Activated CD4-positive, alpha-beta memory T cell treated with anti-CD3 and anti-CD28 coated beads for 36 hours (primary cell): ENCODE measurements at places on chromosomes 2 and 18. TPM values are rescaled to one million over a fixed set of nuclear protein-coding genes. Genes with fewer than 3 reads are reported as not detected.
A peak's percentile ranks its signal among the peaks of the same experiment; 100 is the strongest.

DNA sequence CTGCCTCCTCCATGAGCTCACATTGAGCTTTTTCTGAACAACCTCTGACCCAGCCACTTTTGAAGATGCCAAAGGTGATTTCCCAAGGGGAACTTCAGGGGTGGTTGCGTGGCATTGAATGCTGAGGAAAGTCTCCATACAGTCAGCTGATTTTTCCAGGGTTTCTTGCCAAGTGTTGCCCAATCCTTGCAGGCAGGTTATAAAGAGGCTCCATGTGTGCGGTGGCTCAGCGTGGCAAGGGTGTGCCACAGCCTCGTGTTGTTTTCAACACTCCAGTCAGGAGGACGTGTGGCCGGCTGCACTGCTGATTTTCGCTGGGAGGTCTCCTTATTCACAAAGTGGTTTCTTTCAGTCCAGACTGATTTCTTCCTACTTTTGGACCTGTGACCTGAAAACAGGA lies 81.4 kb upstream of the GATA6 start:
- H3K27ac ChIP-seq = no peak overlapping the region
- H3K4me3 ChIP-seq = no peak overlapping the region
- H3K4me1 ChIP-seq = no peaks in the 10 kb centered on the region
- no peaks in the 10 kb centered on the region for H3K36me3 ChIP-seq
- no peak for DNase-seq
- peaks cover 6% of the 10 kb centered on the region for H3K27me3 ChIP-seq

GRCh38 chr2:59935005-59935404 lies 618.4 kb downstream of the BCL11A start:
- H3K4me3 ChIP-seq = no peak overlapping the region
- no peaks in the 10 kb centered on the region for H3K4me1 ChIP-seq
- no peaks in the 10 kb centered on the region for H3K27me3 ChIP-seq
- H3K27ac ChIP-seq = no peak overlapping the region
- no peak for DNase-seq

DNA sequence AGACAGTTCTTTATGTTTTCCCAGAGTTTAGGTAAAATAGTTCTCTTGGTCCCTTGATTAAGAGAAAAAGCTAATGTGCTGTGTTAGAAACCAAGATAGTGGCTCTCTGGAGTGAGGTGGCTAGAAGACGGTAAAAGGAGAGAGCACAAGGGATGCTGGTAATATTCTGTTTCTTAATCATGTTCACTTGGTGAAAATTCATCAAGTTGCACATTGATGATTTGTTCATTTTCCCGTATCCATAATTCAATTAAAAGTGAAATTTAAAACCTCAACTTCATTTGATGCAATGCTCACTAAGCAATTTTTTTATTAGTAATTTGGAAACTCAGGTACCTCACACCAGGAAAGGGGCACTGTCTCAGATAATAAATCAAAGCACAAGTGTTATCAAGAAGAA lies 113.8 kb downstream of the NBAS start:
- H3K27ac ChIP-seq = no peak overlapping the region
- peaks cover 29% of the 10 kb centered on the region for H3K36me3 ChIP-seq
- no peak for DNase-seq
- no peaks in the 10 kb centered on the region for H3K27me3 ChIP-seq
- H3K4me1 ChIP-seq = no peaks in the 10 kb centered on the region
- no peak overlapping the region for H3K4me3 ChIP-seq

DNA sequence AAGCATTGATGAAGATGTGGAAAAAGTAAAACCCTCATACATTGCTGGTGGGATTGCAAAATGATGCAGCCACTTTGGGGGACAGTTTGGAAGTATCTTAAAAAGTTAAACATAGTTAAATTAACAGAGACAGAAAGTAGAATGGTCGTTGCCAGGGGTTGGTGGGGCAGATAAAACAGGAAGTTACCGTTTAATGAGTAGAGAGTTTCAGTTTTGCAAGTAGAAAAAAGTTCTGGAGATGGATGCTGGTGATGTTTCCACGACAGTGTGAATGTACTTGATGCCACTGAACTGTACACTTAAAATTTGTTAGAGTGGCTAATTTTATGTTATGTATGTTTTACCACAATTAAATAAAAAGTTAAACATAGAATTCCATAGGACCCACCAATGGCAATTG lies 44.5 kb upstream of the EGR4 start:
- H3K36me3 ChIP-seq = peaks cover 4% of the 10 kb centered on the region
- no peak for DNase-seq
- H3K27ac ChIP-seq = no peak overlapping the region
- no peaks in the 10 kb centered on the region for H3K4me1 ChIP-seq
- H3K27me3 ChIP-seq = no peaks in the 10 kb centered on the region

DNA sequence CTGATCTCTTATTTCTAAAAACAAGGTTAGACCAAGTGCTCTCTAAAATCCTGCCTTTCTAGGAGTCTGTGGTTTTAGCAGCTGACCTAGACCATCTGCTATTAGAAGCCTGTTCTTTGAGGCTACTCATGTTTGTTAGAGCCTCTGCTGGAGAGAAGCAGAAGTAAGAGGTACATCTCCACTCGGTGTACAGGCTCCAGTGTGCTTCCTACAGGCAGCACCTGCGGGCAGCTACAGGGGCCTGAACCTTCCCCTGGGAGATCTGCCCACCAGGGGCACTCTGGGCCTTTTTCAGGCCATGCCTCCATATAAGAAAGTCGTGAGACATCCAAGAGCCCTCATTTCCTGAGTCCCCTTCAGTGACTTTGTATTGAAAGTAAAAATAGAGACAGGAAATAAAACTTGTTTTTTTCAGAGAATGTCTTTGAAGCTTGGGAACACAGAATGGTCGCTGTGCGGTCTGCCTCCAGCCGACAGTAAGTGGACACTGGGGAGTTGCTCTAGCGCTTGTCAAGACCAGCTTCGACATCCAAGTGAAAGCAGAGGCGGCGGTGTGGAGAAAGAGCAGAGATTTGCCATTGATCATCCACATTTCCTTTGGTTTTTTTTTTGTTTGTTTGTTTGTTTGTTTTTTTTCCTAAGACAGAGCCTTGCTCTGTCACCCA lies 31.7 kb downstream of the ONECUT2 start:
- no peaks in the 10 kb centered on the region for H3K36me3 ChIP-seq
- DNase-seq = no peak
- H3K4me1 ChIP-seq = no peaks in the 10 kb centered on the region
- no peak overlapping the region for H3K27ac ChIP-seq
- H3K27me3 ChIP-seq = peaks cover 19% of the 10 kb centered on the region
- H3K4me3 ChIP-seq = no peak overlapping the region

Gene ADAM17
- total RNA-seq = 24.0 TPM

- H3K27ac ChIP-seq = no peak overlapping the region
- H3K36me3 ChIP-seq = no peaks in the 10 kb centered on the region
- DNase-seq = no peak
- H3K4me3 ChIP-seq = no peak overlapping the region
- H3K4me1 ChIP-seq = no peaks in the 10 kb centered on the region
These were observed 26.2 kb upstream of the GALNT3 start for GRCh38 chr2:165820296-165820695.

DNA sequence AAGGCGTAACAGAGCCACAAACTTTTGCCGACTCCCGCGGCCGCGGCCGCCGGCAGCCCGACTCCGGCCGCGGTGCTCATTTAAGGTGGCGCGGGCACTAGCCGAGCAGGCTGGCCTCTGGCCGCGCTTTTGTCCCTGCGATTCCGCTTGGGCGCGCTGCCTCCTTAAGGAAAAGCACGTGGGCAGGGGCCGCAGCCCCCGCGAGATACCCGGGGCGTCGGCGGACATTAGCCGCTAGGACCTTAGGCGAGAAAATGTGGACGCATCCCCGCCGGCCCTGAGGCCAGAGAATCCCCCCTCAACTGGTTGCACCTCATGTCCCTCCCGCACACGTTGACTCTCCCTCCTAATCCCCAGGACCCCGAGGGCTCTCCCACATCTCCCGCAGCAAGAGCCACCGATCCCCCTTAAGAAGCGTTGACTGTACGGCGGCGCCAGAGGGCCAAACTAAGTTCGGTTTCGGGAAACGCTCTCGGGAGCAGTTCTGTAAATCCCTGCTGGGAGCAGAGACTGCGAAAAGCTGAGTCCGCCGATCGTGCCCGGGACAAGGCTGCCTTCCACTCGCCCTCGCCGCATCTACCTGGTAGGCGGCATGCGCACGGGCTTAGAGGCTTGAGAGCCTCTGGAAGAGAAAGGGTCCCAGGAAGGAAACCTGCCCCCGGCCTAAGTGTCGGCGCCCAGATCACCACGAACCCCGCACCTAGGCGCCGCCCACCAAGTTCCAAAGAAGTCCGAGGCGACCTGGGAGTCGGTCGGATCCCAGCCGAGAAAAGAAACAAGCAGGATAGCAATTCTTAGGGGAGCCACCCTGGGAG lies 1.8 kb upstream of the SATB2 start:
- H3K4me1 ChIP-seq = peaks cover 30% of the 10 kb centered on the region
- DNase-seq = peak; percentile 77
- peak overlapping the region; percentile 80 for H3K4me3 ChIP-seq
- H3K36me3 ChIP-seq = peaks cover 2% of the 10 kb centered on the region
- peaks cover 59% of the 10 kb centered on the region for H3K27me3 ChIP-seq

- H3K27ac ChIP-seq = no peak overlapping the region
- no peak overlapping the region for H3K4me3 ChIP-seq
- no peaks in the 10 kb centered on the region for H3K27me3 ChIP-seq
- peaks cover 5% of the 10 kb centered on the region for H3K4me1 ChIP-seq
- no peak for DNase-seq
These were observed 85.7 kb upstream of the FRZB start for GRCh38 chr2:182951948-182952663.

DNA sequence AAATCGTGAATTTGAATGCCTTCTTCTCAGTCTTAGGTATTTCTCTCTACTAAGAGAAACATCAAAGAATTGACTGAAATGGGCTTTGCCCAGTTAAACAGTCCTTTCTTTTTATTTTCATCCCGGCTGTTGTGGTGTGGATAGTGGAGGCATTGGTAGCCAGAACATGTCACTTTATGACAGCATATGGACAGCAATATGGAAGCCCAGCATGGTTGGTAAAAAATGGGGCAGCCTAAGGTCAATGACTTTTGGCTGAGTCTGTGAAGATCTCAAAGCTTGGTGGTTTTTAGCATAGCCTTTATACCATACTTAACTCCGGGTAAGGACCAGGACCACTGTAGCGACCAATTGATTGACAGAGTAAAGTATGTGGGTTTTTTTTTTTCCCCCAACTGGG lies 3.2 kb downstream of the CERS6 start:
- no peak overlapping the region for H3K4me3 ChIP-seq
- no peaks in the 10 kb centered on the region for H3K36me3 ChIP-seq
- H3K4me1 ChIP-seq = peaks cover 33% of the 10 kb centered on the region
- no peak overlapping the region for H3K27ac ChIP-seq

Gene INPP4A
- 42.0 TPM for total RNA-seq

Gene RTTN
- 28.9 TPM for total RNA-seq

DNA sequence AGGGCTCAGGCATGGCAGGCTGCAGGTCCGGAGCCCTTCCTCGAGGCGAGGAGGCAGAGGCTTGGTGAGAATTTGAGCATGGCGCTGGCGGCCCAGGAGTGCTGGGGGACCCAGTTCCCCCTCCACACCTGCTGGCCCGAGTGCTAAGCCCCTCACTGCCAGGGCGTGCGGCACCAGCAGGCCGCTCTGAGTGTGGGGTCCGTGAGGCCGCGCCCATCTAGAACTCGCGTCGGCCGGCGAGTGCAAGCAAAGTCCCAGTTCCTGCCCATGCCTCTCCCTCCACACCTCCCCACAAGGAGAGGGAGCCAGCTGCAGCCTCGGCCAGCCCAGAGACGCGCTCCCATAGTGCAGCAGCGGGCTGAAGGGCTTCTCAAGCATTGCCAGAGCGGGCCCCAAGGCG lies 233.0 kb downstream of the PIEZO2 start:
- H3K4me3 ChIP-seq = no peak overlapping the region
- no peak overlapping the region for H3K27ac ChIP-seq
- H3K36me3 ChIP-seq = no peaks in the 10 kb centered on the region
- DNase-seq = no peak
- no peaks in the 10 kb centered on the region for H3K27me3 ChIP-seq

Gene RRM2
- total RNA-seq = 528 TPM

GRCh38 chr2:189608170-189608569 lies 27.6 kb upstream of the SLC40A1 start:
- H3K4me1 ChIP-seq = no peaks in the 10 kb centered on the region
- no peak overlapping the region for H3K4me3 ChIP-seq
- peaks cover 4% of the 10 kb centered on the region for H3K27me3 ChIP-seq
- no peak for DNase-seq
- no peak overlapping the region for H3K27ac ChIP-seq

- no peaks in the 10 kb centered on the region for H3K27me3 ChIP-seq
- H3K27ac ChIP-seq = no peak overlapping the region
- H3K36me3 ChIP-seq = peaks cover 69% of the 10 kb centered on the region
- H3K4me1 ChIP-seq = peaks cover 26% of the 10 kb centered on the region
These were observed 3.2 kb upstream of the NEMP2 start for GRCh38 chr2:190537765-190538164.

GRCh38 chr2:46471-47345 lies at the start of gene FAM110C:
Gene FAM110C, minus strand, starts transcription at chr2:46505. Its CDS starts 120 bp downstream, at chr2:46385.
- H3K4me3 ChIP-seq = peak within 1 kb of the TSS; percentile 72
- H3K27me3 ChIP-seq = peaks cover 32% of the 10 kb centered on the region
- peaks cover 23% of the 10 kb centered on the region for H3K4me1 ChIP-seq

Gene VAMP5
- total RNA-seq = 49.7 TPM

DNA sequence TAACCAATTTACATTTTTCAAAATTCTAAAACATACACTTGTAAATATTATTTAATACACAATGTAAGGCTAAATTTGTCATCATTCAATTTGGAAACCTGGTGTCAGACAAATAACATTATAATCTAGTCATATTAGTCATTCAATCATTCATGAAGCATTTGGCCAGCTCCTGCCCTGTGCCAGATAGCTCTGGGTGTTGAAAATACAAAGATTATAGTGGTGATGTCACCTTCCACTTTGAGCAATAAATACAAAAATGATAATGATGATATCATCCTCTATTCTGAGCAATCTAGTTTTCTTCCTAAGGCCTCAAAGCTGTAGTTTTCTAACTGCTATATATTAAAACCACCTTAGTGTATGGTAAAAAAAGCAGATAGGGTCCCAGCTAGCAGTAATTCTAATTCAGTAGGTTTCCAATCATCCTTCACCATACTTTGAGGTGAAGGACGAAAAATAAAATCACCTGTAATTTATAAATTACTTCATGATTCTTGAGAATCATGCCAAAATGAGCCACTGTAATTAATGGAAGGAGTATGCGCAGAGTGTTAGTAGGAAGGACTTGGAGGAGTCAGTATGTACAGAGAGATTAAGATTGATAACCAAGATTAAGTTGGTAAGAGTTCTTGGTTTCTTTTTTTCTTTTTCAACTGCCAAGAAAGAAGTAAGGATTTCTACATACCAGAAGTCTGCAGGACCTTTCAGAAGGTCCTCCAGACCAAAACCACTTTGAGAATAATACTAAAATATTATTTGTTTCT lies 23.2 kb downstream of the MEMO1 start:
- no peak overlapping the region for H3K4me3 ChIP-seq
- H3K4me1 ChIP-seq = peaks cover 32% of the 10 kb centered on the region
- H3K36me3 ChIP-seq = peaks cover 19% of the 10 kb centered on the region
- peak; percentile 31 for DNase-seq

- no peaks in the 10 kb centered on the region for H3K4me1 ChIP-seq
- no peaks in the 10 kb centered on the region for H3K36me3 ChIP-seq
- DNase-seq = no peak
- H3K27me3 ChIP-seq = peaks cover 2% of the 10 kb centered on the region
These were observed 369.6 kb downstream of the FBXO15 start for GRCh38 chr18:73778032-73778359.
